ENCODE measurements at places on chromosomes 13 and 19. TPM values are rescaled to one million over a fixed set of nuclear protein-coding genes. Genes with fewer than 3 reads are reported as not detected.
A peak's percentile ranks its signal among the peaks of the same experiment; 100 is the strongest.

DNA sequence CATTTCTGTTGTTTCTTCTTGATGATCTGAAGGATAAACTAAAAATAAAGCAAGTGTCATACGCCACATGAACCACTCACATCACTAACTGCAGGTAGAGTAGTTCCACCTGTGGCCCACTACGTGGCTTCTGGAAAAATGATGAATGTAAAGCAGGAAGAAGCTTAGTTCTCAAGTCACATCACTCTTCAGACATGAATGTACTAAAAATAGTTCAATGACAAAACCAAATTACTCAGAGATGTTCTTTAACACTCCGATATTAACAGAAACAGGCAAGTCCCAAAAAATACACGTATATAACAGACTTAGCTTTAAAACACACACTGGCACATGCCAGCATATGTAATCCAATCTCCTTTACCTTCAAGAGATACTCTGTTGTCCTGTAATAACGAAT, 21.6 kb downstream of the RAB20 start:
- no peak overlapping the region for H3K27ac ChIP-seq
- no peak overlapping the region for H3K4me3 ChIP-seq
- H3K36me3 ChIP-seq, result peaks cover 10% of the 10 kb centered on the region
- no peaks in the 10 kb centered on the region for H3K27me3 ChIP-seq
- DNase-seq, result no peak

GRCh38 chr13:42592915-42593900, 19.3 kb downstream of the TNFSF11 start:
- peaks cover 10% of the 10 kb centered on the region for H3K4me1 ChIP-seq

DNA sequence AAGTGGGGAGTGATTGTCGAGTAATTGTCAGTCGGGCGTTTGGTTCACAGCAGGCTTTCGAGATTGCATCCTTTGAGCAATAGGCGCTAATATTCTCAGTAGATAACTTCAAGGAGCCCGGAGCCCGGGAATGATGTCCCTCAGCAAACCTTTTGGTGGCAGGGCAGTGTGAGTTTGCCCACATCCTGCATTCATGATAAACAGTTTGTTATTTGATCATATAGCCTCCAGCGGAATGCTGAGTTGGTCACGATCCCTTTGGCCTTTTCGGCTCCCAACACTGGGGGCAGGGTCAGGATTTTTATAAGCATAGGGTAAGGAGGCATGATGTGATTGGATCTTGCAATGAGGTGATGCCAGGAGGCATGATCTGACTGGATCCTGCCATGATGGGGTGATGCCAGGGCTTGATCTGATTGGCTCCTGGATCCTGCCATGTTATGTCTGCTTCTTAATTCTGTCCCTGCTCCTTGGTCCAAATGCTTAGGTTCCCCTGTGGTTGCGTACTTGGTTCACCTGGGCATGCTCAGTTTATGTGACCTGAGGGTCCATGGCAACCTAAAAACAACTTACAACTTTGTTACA, 38.2 kb upstream of the IGSF23 start:
- no peaks in the 10 kb centered on the region for H3K36me3 ChIP-seq
- peaks cover 70% of the 10 kb centered on the region for H3K4me1 ChIP-seq
- H3K27ac ChIP-seq, result peak overlapping the region; percentile 97
- no peaks in the 10 kb centered on the region for H3K27me3 ChIP-seq

DNA sequence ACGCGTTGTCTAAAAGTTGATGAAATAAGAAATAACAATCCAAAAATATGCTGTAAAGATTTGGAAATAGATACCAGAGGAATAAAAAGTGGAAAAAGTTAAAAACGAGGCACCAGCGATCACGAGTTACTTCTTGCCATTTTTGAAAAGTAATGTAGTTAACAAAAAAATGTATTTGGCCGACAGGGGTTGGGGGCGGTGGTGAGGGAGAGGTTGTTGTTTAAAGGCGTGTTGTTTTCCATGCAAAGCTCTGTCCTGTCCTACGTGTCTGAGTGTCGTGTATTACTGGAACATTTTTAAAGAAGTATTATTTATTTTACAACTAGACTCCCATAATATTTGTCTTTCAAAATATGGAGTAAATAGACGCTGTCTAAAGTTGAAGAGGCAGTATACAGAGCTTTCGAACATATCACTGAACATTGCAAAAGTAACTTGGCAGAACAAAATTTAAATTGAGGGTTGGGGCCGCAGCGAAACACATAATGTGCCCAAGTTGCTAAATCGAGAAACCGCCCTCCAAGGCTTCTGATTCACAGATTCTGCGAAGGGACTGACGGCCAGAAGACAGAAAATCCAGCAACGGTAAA, 823 bp downstream of the FBXO17 start:
- no peak for DNase-seq
- H3K4me1 ChIP-seq, result no peaks in the 10 kb centered on the region
- no peaks in the 10 kb centered on the region for H3K36me3 ChIP-seq
- peak overlapping the region; percentile 57 for H3K4me3 ChIP-seq
- 0 out of 2 replicates have a peak, but pooled peaks cover 5% of the 10 kb centered on the region for H3K27me3 ChIP-seq

DNA sequence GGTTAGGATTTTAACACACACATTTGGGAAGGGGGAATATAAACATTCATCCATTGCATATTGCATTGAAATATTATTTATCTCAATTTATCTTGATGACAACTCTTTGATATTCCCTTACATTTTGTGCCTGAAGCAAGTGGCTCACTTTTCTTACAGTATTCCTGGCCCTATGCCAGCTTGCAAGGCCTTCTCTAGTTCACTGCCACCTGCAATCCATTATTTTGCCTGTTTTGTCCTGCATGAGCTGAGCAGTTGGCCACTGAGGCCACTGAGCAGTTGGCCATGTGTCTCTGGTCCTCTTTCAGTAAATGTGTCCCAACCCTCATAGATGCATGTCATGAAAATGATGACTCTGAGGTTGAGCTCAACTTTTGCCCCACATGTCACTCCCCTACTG, 49.8 kb downstream of the CBY2 start:
- H3K27ac ChIP-seq, result no peak overlapping the region
- H3K4me1 ChIP-seq, result no peaks in the 10 kb centered on the region
- H3K36me3 ChIP-seq, result no peaks in the 10 kb centered on the region
- H3K4me3 ChIP-seq, result no peak overlapping the region

DNA sequence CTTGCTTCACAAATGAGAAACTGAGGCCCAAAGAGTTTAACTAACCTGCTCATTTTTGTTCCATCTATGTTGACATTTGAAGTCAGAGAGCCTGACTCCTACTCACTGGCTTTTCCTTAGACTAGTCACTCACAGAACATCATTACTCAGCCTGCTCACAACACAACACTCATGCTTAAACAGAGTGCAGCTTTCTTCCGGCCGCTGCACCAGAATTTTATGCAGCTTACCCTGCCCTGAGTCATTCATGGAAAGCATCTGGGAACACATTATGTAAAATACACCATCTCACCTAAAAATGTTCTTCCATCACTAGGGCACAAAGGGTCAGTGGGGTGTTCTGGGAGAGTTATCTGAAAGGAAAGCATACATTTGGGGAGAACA, 303.4 kb downstream of the SPRY2 start:
- DNase-seq, result no peak
- H3K27ac ChIP-seq, result no peak overlapping the region
- H3K36me3 ChIP-seq, result no peaks in the 10 kb centered on the region
- no peak overlapping the region for H3K4me3 ChIP-seq
- no peaks in the 10 kb centered on the region for H3K27me3 ChIP-seq

GRCh38 chr19:5691822-5692722, 2.0 kb downstream of the RPL36 start:
- DNase-seq, result no peak
- H3K27me3 ChIP-seq, result no peaks in the 10 kb centered on the region
- H3K4me3 ChIP-seq, result peak overlapping the region; percentile 90
- 0 out of 2 replicates have a peak, but pooled peaks cover 9% of the 10 kb centered on the region for H3K36me3 ChIP-seq
- H3K27ac ChIP-seq, result peak overlapping the region; percentile 29

- H3K4me3 ChIP-seq, result no peak overlapping the region
- H3K27me3 ChIP-seq, result no peaks in the 10 kb centered on the region
- no peaks in the 10 kb centered on the region for H3K36me3 ChIP-seq
- H3K4me1 ChIP-seq, result no peaks in the 10 kb centered on the region
Measured at GRCh38 chr19:927351-927779, 1.5 kb downstream of the ARID3A start.

- no peak for DNase-seq
- no peaks in the 10 kb centered on the region for H3K36me3 ChIP-seq
- H3K27ac ChIP-seq, result no peak overlapping the region
- no peaks in the 10 kb centered on the region for H3K27me3 ChIP-seq
Measured at GRCh38 chr13:33087091-33087490, 70.9 kb downstream of the KL start.

- no peaks in the 10 kb centered on the region for H3K4me1 ChIP-seq
- H3K27ac ChIP-seq, result no peak overlapping the region
- no peaks in the 10 kb centered on the region for H3K36me3 ChIP-seq
- DNase-seq, result no peak
- H3K4me3 ChIP-seq, result no peak overlapping the region
Measured at GRCh38 chr13:111117961-111118360, 2.9 kb downstream of the ARHGEF7 start.

- no peak overlapping the region for H3K27ac ChIP-seq
- H3K4me1 ChIP-seq, result no peaks in the 10 kb centered on the region
- no peak overlapping the region for H3K4me3 ChIP-seq
- no peaks in the 10 kb centered on the region for H3K36me3 ChIP-seq
- H3K27me3 ChIP-seq, result no peaks in the 10 kb centered on the region
- no peak for DNase-seq
Measured at GRCh38 chr13:41407380-41407779, 50.0 kb upstream of the RGCC start.

GRCh38 chr19:8242211-8242821, 33.1 kb downstream of the CERS4 start:
- no peak for DNase-seq
- H3K27me3 ChIP-seq, result no peaks in the 10 kb centered on the region
- H3K4me3 ChIP-seq, result no peak overlapping the region
- no peak overlapping the region for H3K27ac ChIP-seq
- peaks cover 13% of the 10 kb centered on the region for H3K4me1 ChIP-seq

- H3K4me1 ChIP-seq, result no peaks in the 10 kb centered on the region
- no peak overlapping the region for H3K4me3 ChIP-seq
- DNase-seq, result no peak
- no peak overlapping the region for H3K27ac ChIP-seq
- no peaks in the 10 kb centered on the region for H3K27me3 ChIP-seq
Measured at GRCh38 chr13:83877651-83878355, 4.5 kb downstream of the SLITRK1 start.

DNA sequence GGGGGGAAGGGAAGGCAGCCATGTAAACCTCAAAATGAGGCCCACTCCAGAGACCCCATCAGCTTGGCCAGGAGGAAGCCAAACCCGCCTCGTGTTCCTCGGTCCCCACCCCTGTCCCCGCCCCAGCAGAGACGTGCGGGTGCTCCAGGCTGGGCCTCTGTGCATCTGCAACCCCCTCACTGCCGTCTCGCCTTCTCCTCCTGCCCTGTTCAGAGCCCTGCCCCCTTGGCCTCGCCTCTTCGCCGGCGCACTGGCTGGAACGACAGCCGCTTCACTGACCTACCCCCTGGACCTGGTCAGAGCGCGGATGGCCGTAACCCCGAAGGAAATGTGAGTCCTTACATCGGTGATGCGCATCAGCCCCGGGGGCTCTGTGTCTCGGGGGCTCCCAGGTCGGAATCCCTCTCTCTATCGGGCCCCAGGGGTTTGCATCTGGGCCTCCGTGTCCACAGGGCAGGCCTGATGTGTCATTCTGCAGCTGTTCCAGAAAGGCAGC, 32.2 kb downstream of the TMEM161A start:
- no peaks in the 10 kb centered on the region for H3K4me1 ChIP-seq
- no peak for DNase-seq
- H3K27ac ChIP-seq, result no peak overlapping the region
- H3K27me3 ChIP-seq, result no peaks in the 10 kb centered on the region
- H3K4me3 ChIP-seq, result no peak overlapping the region

DNA sequence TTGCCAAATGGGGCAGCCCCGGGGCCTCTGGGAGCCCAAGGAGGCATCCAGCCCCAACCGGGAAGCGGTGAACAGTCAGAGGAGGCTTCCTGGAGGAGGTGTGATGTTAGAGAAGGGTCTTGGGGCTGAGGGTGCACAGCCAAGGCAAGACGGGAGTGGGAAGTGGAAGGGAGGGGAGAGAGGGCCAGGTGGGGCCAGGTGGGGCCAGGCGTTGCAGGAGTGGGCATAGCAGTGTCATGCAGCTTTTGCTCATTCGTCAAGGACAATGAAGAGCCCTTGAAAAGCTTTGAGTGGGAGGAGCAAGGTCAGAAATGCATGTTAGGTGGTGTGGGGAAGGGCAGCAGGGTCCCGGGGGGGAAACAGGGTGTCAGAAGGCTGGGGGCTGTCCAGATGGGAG, 1.8 kb downstream of the FBN3 start:
- H3K4me1 ChIP-seq, result peaks cover 21% of the 10 kb centered on the region
- no peaks in the 10 kb centered on the region for H3K36me3 ChIP-seq
- H3K27me3 ChIP-seq, result peaks cover 64% of the 10 kb centered on the region
- H3K4me3 ChIP-seq, result no peak overlapping the region

- no peaks in the 10 kb centered on the region for H3K27me3 ChIP-seq
- no peaks in the 10 kb centered on the region for H3K36me3 ChIP-seq
- H3K4me3 ChIP-seq, result no peak overlapping the region
- no peak overlapping the region for H3K27ac ChIP-seq
Measured at GRCh38 chr13:55538424-55538823, 1602.3 kb upstream of the PRR20A start.

DNA sequence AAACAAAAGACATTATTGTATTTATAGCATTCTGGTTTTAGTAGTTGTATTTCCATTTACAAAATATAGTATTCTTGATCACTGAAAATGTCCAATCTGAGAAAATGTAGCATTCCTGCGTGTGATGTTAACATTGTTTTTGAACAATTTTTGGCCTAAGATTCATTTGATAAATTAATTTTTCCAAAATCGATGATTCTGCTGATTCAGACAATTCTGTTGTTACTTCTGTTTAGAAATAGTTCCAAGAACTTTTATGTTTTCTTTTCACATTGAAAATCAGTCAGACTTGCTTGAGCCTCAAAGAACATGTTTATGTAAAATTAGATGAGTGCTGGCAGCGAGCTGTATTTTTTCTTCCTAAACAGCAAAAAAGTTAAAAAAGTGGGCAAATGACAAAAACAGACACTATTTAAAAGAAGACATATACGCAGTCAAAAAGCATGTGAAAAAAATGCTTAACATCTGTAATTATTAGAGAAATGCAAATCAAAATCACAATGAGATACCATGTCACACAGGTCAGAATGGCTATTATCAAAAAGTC, 804.5 kb upstream of the MIR17HG start:
- H3K36me3 ChIP-seq, result no peaks in the 10 kb centered on the region
- H3K27me3 ChIP-seq, result no peaks in the 10 kb centered on the region
- no peaks in the 10 kb centered on the region for H3K4me1 ChIP-seq
- no peak overlapping the region for H3K27ac ChIP-seq
- H3K4me3 ChIP-seq, result no peak overlapping the region
- no peak for DNase-seq

- no peaks in the 10 kb centered on the region for H3K27me3 ChIP-seq
- H3K36me3 ChIP-seq, result no peaks in the 10 kb centered on the region
- H3K27ac ChIP-seq, result no peak overlapping the region
- no peak for DNase-seq
Measured at GRCh38 chr19:35518313-35518712, 4.9 kb upstream of the DMKN start.

SIAH3 gene
- not detected for total RNA-seq

KLK10 gene
- 28.9 TPM for total RNA-seq

KCTD12 gene
- 0.15 TPM for total RNA-seq

S1PR2 gene
- 7.3 TPM for total RNA-seq

ACP7 gene
- total RNA-seq, result 3.8 TPM

ZNF285 gene
- total RNA-seq, result 3.0 TPM

DDA1 gene
- total RNA-seq, result 72.5 TPM

ZIC2 gene
- 13.6 TPM for total RNA-seq

TLE6 gene
- 0.90 TPM for total RNA-seq

NTN5 gene
- total RNA-seq, result 2.9 TPM

ZNF667 gene
- not detected for total RNA-seq
